NCI-H226 (cell line): ENCODE measurements at places on chromosomes 1 and 21.
A peak's percentile ranks its signal among the peaks of the same experiment; 100 is the strongest.

DNA sequence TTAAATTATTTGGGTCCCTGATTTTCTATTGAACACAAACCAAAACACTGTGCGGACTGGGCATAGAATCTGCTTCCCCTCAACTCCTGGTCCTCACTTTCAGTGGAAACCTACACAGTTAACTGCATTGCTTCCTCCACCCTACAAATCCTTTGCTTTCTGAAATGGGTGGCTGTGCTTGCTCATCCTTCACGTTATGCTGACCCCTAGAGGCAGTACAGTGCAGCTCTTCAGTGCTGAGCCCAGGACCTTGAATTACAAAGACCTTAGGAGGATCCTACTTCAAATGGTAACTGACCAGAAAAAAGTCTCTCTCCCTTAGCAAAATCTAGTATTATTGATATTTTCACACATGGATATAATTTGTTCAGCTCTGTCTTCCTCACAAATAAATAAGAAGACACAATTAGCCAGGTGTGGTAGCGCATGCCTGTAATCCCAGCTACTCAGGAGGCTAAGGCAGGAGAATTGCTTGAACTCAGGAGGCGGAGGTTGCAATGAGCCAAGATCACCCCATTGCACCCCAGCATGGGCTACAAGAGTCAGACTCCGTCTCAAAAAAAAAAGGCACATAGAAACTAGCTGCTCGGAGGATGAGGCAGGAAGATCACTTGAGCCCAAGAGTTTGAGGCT lies 63.4 kb upstream of the L1TD1 start:
- DNase-seq: peak; percentile 44

DNA sequence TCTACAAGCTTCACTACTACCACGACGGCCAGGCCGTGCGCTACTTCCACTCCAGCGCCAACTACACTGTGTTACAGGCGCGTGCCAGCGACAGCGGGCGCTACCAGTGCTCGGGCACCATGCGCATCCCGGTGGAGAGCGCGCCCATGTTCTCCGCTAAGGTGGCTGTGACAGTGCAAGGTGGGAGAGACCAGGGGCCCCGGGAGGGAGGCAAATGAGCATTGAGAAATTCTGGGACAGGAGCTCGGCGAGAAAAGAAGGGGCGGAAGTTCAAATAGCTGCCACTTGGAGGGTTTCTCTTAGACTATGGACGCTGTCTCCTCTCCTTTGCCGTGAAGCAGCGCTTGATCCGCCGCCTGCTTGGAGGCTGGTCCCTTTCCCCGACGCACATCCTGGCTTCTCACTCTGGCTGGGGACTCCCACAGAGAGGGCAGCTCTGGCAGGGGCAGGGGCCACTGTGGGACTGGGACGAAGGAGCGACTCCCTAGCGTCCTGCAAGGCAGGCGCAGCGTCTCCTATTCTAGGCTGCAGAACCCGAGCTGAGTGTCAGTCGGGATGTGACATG lies 4.6 kb downstream of the FCRLB start:
- DNase-seq: no peak

GRCh38 chr1:153945131-153945794 lies 1.3 kb downstream of the DENND4B start:
- no peak for DNase-seq

- no peak for DNase-seq
Measured at GRCh38 chr21:31141389-31142000, 103.2 kb upstream of the KRTAP19-8 start.

DNA sequence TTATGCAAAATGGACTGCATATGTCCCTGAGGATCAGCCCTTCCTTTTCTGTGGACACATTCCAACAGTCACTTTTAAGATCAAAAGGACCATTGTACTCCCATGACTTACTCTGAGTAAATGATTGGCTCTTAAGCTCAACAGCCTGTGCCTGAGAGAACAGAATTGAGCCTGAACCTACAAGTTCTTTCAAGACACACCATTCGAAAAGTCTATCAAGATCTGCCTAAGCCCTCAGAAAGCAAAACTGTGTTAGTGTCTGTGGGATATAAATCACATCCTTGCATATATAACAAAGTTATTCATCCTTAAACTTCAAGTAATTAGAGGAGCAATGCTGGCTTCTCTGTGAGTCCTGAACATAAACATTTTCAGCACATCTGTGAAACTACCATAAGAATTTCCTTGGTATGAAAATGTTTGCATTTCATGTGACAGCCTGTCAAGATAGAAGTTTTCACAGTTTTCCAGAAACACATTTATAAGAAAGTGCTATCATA lies 41.6 kb downstream of the PCNX2 start:
- DNase-seq: no peak

DNA sequence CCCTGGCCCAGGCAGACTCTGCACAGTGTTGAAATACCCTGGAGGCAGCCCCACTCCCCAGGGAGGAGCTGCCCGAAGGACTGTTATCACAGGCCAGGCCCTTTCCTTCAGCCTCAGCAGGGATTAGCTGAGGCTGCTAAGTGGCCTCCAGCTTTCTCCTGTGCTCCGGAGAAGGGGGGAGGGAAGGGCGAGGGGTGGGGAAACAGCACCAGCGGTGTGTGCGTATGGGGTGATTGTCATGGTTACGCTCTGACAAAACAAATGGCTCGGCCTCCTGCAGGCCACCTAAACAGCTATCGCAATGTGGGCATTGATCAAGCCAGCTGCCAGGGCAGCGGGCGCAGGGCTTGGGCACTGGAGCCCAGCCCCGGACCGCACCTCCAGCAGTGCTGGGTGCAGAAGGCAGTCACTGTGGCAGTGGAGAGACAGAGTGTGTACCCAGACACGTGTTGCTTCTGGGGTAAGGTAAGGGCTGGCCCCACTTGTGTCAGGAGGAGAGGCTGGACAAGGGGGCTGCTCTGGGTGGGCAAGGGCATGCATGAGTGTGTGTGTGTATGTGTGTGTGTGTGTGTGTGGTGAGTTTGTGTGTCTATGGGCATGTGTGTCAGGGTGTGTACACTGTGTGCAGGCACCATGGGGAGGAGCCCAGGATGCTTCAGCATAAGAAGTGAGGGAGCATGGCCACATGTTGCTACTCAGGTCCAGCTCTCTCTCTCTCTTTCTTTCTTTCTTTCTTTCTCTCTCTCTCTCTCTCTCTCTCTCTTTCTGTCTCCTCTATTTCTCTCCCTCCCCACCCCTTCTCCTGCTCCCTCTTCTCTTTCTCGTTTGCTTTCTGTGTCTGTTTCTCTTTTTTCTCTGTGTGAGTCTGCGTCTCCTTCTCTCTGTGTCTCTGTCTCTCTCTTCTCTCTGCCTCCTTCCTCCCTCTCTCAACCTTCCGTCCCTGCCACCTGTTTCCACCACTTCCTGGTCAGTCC lies at the start of gene VWA5B1:
TSS of gene VWA5B1 (plus strand) at position 252 of the 974 bp plus-strand sequence. CDS start 19,727 bp downstream, outside the sequence.
- DNase-seq: no peak

- no peak for DNase-seq
Measured at GRCh38 chr1:213329406-213330008, 278.5 kb downstream of the RPS6KC1 start.

GRCh38 chr1:192901500-192901899 lies 92.7 kb downstream of the RGS2 start:
- DNase-seq: no peak

DNA sequence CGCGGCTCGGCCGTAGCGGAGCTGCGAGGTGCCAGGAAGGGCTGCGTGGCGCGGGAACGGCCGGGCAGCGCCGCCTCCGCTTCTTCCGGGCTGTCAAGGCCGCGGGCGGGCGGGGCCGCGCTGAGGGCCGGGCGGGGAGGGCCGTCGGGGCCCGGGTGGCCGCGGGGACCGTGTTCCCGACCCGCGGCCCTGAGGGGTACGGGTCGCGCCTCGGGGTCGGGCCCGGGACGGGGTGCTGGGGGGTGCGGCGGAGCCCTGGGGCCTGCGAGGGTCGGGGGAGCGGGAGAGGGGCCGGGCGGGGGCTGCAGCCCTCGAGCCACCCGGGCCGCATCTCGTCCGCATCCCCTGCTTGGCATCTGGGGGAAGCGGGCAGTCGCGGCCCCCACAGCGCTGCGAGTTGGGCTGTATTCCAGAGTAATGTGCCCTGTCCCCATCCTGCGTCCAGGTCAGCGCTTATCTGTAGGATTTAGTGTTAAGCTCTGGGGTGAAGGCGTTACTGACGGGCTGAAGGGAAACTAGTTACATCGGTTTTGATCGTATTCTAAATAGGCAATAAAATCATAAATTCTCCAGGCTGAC lies 379 bp downstream of the RER1 start:
- no peak for DNase-seq

- DNase-seq: no peak
Measured at GRCh38 chr1:4964634-4965345, 310.4 kb downstream of the AJAP1 start.

DNA sequence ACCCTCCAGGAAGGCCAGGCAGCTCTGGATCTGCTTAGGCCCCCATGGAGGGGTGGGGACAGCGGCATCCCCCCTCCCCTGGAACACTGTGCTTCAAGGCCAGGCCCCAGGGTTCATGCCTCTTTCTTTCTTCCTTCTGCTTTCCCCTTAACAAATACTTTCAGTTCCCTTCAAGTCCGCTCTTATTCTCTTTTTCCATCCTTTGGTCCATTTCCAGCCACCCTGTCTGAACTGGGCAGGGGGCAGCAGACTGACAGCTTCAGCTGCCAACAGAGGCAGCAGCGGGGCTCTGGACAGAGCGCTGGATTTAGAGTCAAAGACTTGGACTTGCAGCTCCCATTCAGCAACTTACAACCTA lies 1.1 kb upstream of the CD244 start:
- DNase-seq: no peak
